ENCODE measurements at places on chromosomes 2 and 18.

DNA sequence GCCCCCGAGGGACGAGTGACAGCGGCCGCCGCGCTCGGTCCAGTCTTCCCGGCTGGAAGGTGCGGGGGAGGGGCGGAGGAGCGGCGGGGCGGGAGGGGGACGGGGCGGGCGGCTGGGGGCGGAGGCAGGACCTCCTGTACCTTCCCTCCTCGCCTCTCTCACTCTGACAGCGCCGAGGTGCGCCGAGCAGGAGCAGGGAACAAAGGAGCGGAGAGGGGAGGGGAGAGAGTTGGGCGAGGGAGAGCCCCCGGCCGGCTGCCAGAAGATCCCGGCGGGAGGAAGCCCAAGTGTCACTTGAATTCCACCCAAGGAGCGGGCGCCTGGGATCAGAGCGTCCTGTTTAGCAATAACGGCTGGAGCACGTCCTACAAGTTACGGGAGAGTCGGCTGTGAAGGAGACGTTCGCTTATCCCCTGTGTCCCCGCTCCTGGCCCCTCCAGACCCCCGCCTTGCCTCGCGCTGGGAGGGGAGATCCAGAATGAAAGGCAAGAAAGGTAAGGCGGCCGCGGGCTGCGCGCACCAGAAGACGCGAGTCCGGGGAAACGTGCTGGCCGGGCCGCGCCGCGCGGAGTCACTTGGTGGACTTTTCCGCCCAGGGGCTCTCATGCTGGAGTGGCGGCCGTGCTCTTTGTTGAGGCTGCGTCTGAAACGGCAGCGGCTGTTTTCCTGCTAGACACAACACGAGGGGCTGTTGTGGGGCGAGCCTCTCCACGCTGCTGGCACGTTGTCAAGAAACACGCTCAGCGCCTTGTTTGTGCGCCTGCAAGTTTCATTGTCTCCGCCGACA lies at the start of gene TGIF1:
Gene TGIF1, plus strand, starts transcription at position 161 of the 787 bp plus-strand sequence. Its CDS starts 318 bp downstream, at position 479.
- DNase-seq: peak; percentile 52

DNA sequence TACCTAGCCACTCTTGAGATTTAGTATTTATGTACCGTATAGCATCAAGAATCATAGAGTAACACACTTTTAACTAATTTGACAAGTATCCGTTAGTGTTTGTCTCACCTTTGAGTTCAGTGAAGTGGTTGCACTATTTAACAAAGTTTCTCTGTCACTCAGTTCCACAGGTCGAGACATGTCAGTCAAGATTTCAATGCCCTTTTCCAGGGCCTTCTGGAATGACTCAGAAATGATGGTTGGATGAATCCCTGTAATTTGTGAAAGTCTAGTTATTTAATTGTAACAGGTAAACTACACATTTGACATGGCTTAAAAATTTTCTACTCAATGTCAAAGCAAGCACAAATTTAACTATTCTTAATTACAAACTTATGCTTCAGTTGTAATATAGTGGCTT lies 9.7 kb downstream of the CCT4 start:
- DNase-seq: no peak

- no peak for DNase-seq
Measured at GRCh38 chr2:117058366-117058765, 756.1 kb upstream of the DDX18 start.

DNA sequence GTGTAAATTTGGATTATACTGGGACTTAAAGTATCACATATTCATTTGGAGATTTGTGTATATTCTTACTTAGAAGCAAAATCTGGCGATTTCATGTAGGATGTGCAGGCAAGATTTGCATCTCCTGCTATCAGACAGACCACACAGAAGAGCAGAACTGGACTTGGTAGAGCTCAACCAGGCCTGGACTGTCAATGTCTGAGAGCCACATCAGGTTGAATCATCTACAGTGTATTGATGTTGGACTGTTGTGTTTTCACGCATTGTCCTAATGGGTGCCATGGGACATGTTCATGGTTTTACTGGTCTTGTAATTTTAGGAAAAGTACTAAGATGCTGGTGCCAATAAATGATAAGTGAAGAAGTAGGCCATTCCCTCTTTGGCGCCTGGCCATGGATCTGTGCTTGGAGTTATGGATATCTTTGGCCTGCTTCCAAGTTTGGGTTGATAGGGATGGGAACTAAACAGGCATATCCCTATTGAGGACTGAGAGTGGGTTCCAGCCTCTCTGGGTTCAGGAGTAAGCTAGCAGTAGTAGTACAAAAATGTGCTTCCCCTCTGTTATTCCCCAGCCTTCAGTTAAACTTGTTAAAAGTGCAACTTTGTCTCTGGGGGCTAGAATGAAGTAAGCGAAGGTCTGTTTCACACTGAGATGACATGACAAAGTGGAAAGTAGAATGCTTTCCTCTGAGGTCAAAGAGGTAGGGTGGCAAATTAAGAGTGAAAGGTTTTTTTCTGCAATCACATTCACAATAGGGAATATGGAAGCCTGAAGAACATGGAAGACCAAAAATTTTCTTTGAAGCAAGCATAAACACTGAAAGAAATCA lies 49.2 kb upstream of the NEMP2 start:
- DNase-seq: no peak

DNA sequence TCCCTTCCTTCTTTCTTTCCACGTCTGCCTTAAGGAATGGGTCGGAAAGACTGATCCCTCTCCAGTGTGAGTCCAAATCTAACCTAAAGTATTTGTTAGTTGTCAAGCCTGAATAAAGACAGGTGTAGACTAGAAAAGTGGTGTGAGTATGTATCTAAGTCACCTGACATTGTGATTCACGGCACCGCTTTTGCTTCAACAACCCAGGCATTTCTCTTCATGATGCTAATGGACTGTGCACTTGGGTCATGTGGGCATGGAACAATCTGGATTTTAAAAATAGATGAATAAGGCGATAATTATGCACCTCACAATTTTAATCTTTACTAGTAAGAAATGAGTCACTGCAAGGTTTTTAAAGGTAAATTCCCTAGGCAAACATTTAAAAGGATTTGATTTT lies 107.5 kb downstream of the LIPG start:
- DNase-seq: no peak

DNA sequence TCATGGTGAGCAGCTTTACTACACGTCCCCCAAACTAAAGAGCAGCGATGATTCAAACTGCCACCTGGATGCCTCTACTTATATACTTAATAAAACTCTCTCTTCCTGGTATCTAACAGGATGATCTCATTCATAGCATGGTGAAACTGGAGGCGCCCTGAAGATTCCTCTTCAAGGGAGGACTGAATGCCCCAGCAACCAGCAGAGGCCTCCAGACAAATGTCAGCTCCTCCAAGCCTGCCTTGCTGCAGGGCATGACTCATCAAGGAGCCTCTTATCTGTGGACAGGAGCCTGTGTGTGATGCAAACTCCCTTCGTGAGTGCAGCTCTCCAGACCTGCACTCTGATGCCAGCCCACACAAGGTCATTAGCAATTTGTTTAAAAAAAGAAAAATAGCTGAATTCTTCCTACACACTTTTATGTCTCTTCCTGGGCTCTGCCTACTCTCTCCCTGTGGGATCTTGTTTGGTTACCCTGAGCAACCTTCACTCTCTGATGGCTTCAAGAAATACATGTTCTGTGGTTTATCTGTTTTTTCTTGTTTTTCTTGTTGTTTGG lies 30.2 kb downstream of the LONRF2 start:
- no peak for DNase-seq

DNA sequence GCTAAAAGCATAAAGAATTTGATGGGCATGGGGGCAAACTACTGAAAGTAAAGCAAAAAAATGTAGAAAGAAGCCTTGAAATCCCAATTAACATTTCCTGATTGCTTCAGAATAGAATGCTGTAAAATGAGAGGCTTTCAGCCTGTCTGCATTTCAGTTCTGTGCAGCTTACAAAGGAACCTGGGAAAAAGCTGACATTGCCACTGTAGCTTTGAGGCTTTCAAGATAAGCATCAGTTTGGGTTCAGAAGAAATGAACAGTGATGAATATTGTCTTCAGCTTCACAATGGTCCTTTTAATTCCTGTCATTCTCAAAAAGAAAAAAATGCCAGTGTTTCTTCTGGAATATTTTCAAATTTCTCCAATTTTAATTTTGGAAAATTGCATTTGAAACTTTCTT lies 242.7 kb downstream of the LRRTM1 start:
- no peak for DNase-seq

DNA sequence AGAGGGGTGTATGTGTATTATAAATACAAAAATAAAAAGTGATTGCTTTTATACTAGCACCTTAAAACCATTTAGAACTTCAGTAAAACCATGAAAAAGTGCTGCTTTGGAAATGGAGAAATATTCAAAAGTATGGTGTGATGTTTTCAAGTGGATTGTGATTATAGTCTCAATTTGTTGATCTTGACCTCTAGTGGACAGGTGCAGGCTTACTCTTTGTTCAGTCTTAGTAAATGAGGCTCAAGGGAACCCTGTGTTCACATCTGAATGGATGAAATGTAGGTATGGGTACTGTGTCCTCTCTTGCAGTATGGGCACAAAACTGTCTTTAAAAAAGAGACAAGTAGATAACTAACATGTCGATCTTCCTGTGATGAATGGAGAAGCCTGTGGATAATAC lies 145.8 kb downstream of the MCFD2 start:
- DNase-seq: no peak

- DNase-seq: no peak
Measured at GRCh38 chr2:127199223-127199622, 20.9 kb downstream of the CYP27C1 start.

DNA sequence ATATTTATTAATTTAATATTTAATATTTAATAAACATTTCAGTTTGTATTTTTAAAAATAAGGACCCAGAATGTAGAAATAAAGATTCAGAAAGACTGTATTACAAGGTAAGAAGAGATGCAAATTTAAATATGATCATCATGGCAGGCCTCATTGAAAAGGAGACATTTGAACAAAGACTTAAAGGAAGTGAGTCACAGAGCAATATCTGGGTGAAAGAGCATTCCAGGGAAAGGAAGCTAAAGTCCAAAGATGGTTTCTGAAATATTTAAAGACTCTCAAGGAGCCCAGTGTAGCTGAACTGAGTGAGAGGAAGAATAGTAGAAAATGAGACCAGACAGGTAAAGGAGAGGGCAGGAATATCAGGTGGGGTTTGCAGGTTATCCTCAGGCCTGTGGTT lies 5.9 kb downstream of the SCYGR4 start:
- no peak for DNase-seq

GRCh38 chr2:37771600-37772088 lies 100.2 kb upstream of the CDC42EP3 start:
- DNase-seq: no peak

Measured in effector CD8-positive, alpha-beta T cell (primary cell).